ENCODE measurements at places on chromosomes 7 and 10. TPM values are rescaled to one million over a fixed set of nuclear protein-coding genes. Genes with fewer than 3 reads are reported as not detected.

- no peak for DNase-seq
These were observed 2.2 kb downstream of the POLL start for GRCh38 chr10:101585841-101586240.

GRCh38 chr10:114375047-114375446, 29.3 kb downstream of the AFAP1L2 start:
- no peak for DNase-seq

DNA sequence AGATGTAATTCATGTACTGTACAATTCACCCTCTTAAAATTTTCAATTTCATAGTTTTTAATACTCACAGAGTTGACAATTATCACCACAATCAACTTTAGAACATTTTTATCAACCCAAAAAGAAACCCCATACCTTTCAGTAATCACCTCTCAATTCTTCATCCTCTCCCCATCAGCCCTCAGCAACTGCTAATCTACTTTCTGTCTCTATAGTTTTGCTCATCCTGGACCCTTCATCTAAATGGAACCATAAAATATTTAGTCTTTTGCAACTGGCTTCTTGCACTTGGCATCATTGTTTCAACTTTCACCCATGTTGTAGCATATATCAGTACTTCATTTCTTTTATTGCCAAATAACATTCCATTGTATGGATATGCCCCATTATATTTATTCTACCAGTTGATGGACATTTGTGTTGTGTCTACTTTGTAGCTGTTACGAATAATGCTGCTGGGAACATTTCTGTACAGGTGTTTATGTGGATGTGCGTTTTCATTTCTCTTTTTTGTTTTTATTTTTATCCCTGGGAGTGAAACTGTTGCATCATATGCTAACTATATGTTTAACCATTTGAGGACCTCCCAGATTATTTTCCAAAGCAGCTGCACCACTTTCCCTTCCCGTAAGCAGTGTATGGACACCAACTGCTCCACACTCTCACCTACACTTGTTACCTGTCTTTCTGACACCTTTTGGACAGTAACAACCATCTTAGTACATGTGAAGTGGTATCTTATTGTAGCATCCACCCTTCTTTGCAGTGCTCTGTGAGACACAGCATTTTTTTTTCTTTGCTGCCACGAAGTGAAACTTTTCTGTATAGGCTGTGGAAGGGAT, 65.4 kb upstream of the APBB1IP start:
- DNase-seq = no peak

GRCh38 chr10:43958071-43958432, 309.4 kb upstream of the ZNF32 start:
- no peak for DNase-seq

- no peak for DNase-seq
These were observed 63.7 kb downstream of the TRUB1 start for GRCh38 chr10:115001506-115002381.

GRCh38 chr10:95567903-95568630, 6.9 kb upstream of the SORBS1 start:
- DNase-seq = no peak

DNA sequence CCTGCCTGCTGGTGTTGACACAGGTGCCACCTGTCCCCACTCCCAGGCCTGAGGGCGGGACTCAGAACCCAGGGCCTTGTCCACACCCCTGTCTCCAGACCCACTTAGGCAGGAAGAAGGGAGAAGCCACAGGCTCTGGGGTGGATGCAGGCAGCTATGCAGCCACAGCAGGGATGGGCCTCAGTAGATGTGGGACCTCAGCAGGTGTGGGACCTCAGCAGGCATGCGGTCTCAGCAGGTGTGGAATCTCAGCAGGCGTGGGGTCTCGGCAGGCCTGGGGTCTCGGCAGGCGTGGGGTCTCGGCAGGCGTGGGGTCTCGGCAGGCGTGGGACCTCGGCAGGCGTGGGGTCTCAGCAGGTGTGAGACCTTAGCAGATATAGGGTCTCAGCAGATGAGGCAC, 118.0 kb upstream of the PITRM1 start:
- no peak for DNase-seq

- no peak for DNase-seq
These were observed 251.1 kb downstream of the IPMK start for GRCh38 chr10:58016614-58017013.

- DNase-seq = no peak
These were observed 9.6 kb downstream of the MALSU1 start for GRCh38 chr7:23308754-23309153.

DNA sequence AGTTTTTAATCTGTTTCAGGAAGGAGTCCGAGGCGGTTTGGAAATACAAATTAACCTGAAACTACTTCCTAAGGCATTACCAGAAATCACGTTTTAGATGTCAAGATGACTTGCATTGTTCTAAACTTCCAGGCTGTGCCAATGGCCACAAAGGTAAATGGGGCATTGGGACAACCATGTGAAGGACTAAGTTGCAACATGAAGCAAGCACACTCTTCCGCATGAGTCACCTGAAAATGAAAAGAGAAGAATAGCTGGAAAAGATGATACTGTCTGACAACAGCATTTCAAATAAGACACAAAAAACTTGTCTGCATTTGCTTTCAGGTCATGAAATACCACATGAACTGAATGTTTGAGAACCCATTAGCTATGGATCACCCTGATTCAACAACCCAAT, 262.1 kb downstream of the AHR start:
- DNase-seq = no peak

DNA sequence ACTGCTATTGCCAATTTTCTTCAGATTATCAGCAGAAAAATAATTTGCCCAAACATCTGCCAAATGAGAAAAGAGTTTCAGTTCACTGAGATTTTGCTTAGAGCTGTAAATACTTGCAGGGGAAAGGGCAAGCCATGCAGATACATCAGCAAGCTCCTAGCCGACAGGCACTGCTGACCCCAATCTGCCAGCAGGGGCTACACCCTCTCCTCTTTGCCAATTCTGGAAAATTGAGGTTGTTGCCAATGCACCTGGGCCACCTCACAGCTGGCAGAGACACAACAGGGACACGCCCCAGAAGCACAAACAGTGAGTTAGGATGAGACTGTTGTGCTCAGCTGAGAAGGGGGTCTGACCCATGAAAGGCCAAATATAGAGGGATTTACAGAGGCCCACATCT, 129.5 kb upstream of the MYO3A start:
- DNase-seq = no peak

Gene SAP25
- 13.6 TPM for total RNA-seq

Gene CRHR2
- total RNA-seq = 1.1 TPM

Gene CUBN
- 27.6 TPM for total RNA-seq
